ENCODE measurements at places on chromosomes 13 and 19. TPM values are rescaled to one million over a fixed set of nuclear protein-coding genes. Genes with fewer than 3 reads are reported as not detected.

GRCh38 chr19:10749435-10750384 lies 31.8 kb downstream of the DNM2 start:
- DNase-seq, result no peak

DNA sequence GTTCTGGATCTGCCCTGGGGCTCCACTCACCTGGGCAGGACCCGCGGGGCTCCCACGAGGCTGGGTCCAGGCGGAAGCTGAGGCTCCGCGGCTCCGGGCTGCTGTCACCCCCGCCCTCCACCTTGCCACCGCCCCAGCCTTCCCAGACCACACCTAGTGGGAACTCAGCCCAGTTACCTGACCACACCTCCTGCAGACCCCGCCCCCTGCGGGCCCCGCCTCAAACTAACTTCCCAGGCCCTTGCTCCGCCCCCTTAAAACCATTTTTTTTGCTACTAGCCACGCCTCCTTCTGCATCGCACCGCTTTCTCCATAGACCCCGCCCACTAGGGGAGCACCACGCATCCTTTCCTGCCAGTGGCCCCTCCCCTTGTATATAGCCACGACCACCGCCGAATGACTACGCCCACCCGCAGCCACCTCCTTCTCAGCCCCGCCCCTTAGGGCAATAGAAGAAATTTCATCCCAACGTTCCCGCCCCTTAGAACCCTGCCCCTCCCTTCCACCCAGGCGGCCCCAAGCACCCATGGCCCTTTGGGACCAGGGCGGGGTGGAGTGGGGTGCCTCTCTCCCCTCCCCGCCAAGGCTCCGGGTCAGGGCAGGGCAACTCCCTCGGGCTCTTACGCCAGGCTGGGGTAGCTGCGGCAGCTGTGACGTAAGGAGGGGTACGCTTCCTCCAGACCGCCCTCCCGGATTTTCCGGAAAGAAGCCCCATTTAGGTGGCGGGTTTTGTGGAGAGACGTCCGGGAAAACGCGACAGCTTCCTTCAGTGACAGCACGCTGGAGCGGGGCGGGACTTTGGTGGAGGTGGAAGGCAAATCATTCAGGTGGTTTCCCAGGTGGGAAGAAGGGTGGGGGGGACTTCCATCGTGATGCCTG lies at the start of gene SH2D3A:
Gene SH2D3A (minus strand): TSS at position 79 of the 879 bp plus-strand sequence. CDS start 3,687 bp downstream, outside the sequence.
- DNase-seq, result no peak

DNA sequence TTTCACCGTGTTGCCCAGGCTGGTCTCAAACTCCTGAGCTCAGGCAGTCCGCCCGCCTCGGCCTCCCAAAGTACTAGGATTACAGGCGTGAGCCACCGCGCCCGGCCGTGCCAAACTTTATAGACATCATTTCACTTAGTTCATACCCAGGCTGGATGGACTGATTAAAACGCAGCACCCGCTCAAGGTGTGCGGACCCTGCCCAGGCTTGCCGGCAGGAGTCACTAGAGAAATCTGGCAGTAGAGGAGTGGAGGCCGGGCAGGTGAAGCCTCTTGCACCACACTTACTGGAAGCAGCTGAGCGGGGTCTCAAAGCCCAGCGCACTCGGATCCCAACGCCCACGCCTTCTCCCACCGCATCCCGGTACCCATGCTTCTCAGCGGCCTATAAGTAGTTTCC lies 11.4 kb downstream of the PTGIR start:
- DNase-seq, result no peak

- DNase-seq, result no peak
Measured at GRCh38 chr19:33661336-33661735, 39.6 kb downstream of the CHST8 start.

GRCh38 chr13:42466123-42466522 lies 107.8 kb upstream of the TNFSF11 start:
- DNase-seq, result no peak

- no peak for DNase-seq
Measured at GRCh38 chr19:54851353-54851752, 1.1 kb downstream of the KIR3DL2 start.

DNA sequence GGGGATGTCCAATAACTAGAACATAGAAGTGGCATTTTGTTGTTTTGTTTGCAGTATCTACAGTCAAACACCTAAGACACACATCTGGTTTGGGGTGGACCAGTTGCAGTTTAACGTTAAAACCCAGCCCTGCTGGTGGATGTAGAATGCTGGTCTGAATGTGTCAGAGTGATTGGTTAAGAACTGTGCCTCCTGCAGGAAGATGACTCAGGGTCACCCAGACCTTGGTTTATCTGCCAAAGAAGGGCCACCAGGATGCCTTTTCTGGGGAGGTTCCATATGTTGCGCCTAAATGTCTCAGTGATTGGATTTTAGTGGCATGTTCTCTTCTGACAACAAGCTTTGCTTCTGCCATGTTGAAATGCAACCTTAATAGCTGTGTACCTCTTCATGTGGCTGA lies 23.1 kb downstream of the ZNF536 start:
- DNase-seq, result no peak

Gene CEBPA
- total RNA-seq, result 0.13 TPM

Gene ZNF296
- total RNA-seq, result 0.26 TPM
